ENCODE measurements at places on chromosomes 5 and 9.

GRCh38 chr9:4796988-4797853 is 4.5 kb downstream of the RCL1 start:
- peak; percentile 47 for DNase-seq

DNA sequence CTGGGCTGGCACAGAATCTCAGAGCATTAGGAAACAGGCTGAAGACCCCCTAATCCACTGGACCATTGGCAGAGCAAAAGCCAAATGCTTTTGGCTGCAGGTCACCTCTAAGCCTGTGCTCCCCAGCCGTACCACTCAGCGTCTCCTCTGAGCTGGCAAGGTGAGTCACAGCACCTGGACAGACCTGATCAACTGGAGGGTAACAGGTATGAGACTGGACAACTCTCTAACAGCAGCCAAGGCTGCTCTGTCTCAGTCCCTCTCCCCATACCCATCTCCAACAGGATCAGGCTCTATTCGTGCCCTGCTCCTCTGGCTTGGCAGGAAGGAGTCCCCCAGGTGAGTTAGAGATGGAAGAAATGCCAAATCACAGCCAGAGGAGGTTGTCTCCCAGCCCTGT is 4.7 kb downstream of the GOLGA2 start:
- no peak for DNase-seq

DNA sequence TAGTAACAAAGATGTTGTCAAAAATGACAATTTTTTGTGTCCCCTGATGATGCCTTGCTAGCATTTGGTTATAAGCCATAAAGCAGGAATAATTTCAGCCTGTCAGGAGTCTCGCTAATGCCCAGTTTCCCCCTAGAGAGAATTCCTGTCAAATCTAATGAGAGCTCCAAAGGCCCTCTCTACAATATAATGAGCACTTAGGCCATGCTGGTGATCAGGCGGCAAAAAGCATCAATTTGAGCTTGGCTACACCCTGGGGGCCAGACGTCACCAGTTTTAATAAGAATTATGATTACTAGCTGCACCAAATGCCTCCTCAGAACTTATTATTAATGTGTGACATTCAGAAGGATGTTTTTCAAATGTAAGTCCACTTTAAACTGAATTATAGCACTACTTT is 6.1 kb downstream of the TLE1 start:
- no peak for DNase-seq

GRCh38 chr9:21153336-21154017 is 11.8 kb upstream of the IFNW1 start:
- DNase-seq = peak; percentile 35

GRCh38 chr5:72850113-72850512 is 33.7 kb downstream of the TNPO1 start:
- DNase-seq = no peak

GRCh38 chr5:83653669-83654068 is 67.0 kb downstream of the HAPLN1 start:
- no peak for DNase-seq

DNA sequence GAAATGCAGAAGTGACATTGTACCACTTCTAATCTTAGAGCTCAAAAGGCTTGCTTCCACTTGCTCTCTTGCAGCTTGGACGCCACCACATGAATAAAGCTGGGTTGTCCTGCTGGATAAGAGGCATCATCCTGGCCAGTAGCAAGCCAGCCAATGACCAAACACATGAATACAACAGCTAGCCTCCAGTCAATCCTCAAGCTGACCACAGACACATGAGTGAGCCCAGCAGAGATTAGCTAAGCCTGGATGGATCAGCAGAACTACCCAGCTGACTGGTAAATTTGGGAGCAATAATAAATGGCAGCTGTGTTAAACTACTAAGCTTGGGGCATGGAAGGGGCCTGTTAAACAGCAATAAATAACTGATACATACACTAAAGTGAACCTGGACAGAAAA is 121.1 kb upstream of the SLC12A2 start:
- no peak for DNase-seq

Data from mesenchymal stem cell (in vitro differentiated cells and primary cell).